Progenitor cell of endocrine pancreas (in vitro differentiated cells): ENCODE measurements at places on chromosomes 7 and 10. TPM values are rescaled to one million over a fixed set of nuclear protein-coding genes. Genes with fewer than 3 reads are reported as not detected.

DNA sequence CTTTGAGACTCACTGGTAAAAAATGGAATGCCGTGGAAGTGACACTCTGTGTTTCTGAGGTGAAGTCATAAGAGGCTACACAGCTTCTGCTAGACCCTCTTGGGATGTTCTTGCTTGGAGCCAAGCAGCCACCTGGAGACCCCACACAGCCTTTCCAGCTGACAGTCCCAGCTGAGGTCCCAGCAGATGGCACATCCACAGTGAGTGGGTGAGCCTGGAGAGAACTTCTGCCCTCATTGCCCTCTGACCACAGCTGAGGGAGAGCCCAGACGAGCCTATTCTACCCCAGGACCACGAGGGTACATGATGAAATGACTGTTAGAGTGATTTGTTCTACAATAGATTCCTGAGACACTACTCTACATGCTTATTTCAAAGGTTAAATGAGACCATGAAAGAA lies 44.3 kb downstream of the CXCL12 start:
- no peaks in the 10 kb centered on the region for H3K4me1 ChIP-seq
- H3K27ac ChIP-seq: no peak overlapping the region
- no peak for DNase-seq

DNA sequence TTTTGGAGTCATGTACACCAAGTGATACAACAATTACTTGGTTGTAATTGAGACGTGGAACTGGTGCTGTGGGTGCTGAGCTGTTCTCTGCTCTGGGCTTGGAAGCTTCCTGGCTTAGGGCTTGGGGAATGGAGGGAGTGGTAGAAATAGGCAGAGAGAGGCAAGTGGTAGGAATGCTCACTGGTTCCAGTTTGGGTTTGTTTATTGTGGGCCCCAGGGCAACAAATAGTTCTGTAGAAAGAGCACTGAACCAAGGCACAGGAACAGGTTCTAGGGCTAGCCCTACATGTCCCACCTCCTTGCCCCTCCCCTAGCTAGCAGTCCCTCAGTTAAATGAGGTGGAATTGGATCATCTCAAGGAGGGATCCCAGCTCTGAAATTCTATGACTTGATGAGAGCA lies 166.7 kb upstream of the HPS1 start:
- no peak for DNase-seq
- no peaks in the 10 kb centered on the region for H3K4me1 ChIP-seq
- no peaks in the 10 kb centered on the region for H3K27me3 ChIP-seq
- no peaks in the 10 kb centered on the region for H3K36me3 ChIP-seq
- H3K27ac ChIP-seq: no peak overlapping the region

DNA sequence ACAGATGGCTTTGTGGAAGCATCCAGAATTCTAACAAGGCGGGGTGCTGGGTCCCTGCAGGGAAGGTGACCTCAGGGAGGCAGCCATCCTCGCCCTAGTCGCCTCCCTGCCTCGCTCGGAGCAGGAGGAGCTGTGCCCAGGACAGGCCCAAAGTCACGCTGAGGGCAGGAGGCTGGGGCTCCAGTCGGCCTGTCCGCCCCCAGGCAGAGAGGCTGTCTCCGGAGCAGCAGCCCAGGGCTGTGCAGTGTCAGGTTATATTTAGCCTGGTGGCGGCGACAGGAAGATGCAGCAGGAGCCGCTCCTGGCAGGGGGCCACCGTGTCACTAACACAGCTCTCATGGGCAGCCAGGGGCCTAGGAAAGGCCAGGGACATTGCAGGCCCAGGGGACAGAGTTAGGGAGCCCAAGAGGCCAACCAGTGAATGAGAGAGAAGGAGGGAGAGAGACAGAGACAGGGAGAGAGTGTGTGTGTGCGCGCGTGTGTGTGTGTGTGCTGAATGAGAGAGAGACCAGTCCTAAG lies 13.5 kb downstream of the KCNH2 start:
- no peak overlapping the region for H3K27ac ChIP-seq
- peaks cover 5% of the 10 kb centered on the region for H3K4me1 ChIP-seq
- H3K4me3 ChIP-seq: no peak overlapping the region

GRCh38 chr7:34655384-34655783 lies 2.6 kb upstream of the NPSR1 start:
- no peak overlapping the region for H3K4me3 ChIP-seq
- no peaks in the 10 kb centered on the region for H3K27me3 ChIP-seq
- no peak for DNase-seq
- peaks cover 9% of the 10 kb centered on the region for H3K4me1 ChIP-seq

Gene OR2A42
- total RNA-seq: 0.20 TPM in 1 of 2 replicates, not detected in the other
